ENCODE measurements at places on chromosomes 11 and 22.

- DNase-seq: no peak
Observed at GRCh38 chr11:33861386-33861785, 30.5 kb downstream of the LMO2 start.

DNA sequence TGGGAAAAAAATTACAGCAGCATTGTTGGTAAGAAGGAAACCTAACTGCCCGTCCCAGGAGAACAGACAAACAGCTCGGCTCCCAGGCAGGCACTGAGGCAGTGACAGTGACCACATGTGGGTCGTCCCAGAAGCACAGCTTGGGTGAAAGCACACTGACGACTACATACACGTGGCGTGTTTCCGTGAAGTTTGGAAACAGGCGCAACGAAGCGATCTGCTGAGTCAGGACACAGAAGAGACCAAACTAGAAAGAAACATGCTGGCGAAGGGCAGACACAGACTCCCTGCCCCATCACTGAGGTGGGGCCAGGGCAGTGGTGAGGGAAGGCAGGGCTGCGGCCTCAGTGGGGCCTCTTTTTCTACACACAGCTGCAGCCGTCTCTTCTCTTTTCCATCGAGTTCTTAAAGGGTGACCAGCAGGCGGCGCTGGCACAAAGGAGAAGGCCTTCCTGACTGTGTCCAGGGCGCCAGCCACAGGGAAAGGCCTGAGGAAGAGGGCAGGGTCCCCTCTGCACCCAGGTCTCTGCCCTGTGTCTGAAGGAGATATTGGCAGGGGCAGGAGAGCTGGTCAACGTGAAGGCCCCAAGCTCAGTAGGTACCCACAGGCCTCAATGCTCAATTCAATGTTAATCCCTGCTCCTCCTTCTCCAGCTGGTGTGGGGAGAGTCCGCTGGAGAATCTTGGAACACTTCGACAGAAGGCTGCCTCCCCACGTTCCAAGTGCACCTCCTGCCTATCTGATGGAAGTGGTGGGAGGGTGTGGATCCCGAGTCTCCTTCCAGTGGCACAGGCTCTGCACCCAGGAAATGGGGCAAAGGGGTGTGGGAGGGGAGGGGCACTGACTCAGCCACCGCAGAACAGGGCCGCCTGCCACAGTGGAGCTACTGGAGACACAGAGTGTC lies 19.9 kb downstream of the CARS1 start:
- DNase-seq: no peak

DNA sequence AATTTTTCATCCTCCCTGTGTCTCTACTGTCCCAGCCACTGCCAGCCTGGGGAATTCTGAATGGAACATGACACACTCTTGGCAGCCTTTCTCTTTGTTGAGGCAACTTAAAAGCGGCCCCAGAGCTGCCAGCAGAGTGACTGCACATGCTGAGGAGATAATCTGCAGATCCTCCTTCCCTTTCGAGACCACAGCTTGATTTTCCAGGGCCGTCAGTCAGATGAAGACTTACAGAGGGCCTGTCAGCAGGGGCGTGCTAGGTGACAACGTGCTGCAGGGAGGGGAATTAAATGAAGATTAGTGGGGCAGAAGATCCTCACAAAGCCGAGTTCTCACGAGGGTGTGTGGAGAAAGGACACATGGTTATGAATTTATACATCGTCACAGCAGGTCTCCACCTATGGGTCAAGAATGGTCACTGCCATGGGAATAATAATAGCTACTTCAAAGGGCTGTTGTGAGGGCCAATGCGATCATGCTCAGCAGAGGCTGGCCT lies 193.5 kb upstream of the PITPNB start:
- DNase-seq: no peak

DNA sequence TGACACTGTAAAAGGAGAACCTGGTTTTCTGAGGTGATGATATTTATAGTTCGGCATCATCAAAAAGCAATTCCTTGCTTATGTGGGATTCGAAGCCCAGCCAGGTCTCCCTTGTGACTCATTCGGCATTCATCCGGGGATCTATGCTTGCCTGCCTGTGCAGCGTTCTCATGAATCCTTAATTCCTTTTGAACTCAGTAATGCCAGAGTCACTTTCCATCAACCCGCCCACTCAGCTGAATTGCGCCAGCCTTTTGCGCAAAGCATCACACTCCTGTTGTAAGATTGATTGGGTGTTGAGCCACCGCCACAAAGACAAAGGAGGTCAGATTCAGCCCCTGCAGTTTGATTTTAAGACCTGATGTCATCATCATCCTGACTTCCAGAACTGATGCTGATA lies 128.6 kb downstream of the SLC17A6 start:
- DNase-seq: no peak

DNA sequence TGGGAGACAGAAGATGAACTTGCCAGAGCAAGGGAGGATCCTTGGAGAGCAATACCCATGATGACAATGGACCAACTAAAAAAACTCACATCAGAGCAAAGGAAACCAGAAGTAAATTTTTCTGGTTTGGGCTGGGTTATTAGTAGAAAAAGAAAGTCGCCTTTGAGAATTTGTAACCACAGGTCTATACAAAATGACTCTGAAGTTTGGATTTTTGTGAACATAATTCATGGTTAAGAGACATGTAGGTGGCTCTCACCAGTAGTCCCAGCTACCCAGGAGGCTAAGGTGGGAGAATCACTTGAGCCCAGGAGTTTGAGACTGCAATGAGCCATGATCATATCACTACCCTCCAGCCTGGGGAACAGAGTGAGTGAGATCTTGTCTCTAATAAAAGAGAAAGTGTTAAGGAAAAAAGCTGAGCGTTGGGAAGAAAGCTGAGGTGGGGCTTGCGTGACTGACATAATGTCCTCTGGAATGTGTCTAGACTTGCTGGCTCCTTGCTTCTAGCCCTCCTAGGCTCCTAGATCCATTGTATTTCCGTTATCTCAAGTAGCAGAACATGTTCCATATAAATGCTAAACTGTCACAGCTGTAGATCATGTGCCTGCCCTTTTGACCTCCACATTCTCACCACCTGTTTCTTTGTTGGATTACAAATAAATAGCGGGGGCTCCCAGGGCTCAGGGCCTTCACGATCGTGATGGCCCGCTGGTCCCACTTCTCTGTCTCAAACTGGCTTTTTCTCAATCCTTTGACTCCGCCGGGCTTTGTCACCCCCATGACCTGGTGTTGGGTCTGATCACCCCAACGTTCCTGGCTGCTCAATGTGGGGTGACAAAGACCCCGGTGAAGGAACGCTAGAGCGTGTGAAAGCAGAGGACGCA lies 56.2 kb upstream of the SC5D start:
- no peak for DNase-seq

- DNase-seq: no peak
Observed at GRCh38 chr22:37467391-37467955, 18.7 kb downstream of the MFNG start.

- no peak for DNase-seq
Observed at GRCh38 chr11:1737080-1737757, 13.2 kb downstream of the IFITM10 start.

- DNase-seq: no peak
Observed at GRCh38 chr11:1436468-1437039, 46.8 kb downstream of the BRSK2 start.

DNA sequence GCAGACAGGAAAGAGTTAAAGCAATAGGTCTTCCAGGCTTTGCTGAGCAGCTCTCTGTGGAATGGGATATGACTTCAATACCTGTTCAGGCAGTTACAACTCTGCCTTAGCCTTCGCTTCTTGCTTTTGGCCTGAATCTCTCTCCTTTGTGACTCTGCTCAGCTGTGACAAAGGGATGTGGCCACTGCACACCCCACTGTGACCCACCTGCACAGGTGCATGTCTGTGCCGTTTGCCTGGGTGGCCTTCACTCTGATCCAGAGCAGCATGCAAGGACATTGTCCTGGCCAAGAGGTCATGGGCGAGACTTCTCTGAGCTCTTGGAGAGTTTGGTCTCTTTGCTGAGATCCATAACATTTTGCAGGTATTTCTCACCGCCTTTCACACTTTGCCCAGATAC lies 891.3 kb downstream of the BRD1 start:
- no peak for DNase-seq

DNA sequence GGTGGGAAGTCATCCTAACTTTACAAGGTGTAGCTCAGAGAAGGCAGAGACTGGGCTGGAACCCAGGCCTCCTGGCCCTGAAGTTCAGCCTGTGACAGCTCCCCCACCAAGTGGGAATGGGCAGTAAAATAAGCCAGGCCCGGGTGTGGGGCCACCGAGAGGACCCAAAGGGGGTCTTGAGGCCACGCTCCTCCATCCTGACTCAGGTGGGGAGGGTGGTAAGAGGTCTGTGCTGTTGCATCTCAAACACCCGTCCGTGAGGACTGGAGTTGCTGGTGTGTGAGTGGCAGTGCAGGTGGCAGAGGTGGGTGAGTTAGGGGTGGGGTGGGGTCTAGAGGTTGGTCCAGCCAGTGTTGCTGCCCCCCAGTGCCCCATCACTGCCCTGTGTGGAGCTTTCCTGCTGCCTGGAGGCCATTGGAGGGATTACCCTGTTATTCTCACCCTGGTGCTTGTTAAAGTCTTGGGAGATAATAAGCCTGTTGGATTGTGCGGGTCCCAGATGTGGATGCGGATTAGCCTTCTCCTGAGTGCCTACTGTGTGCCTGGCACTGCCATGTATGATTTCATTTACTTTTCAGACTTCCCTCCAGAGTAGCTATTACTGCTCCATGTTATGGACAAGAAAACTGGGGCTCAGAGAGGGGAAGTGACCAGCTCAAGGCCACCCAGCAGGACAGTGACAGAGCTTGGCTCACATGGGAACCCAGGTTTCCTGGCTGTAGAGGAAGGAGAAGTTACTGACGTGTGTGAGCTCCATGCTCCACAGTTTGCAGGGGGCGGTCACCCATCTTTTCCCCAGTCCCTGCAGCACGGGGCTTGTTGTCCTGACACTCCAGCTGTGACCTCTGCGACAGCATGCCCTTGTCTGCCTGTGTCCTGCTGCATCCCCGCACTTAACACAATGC lies 12.9 kb downstream of the SERPINH1 start:
- no peak for DNase-seq

GRCh38 chr11:28727254-28727653 lies 619.1 kb downstream of the METTL15 start:
- DNase-seq: no peak

DNA sequence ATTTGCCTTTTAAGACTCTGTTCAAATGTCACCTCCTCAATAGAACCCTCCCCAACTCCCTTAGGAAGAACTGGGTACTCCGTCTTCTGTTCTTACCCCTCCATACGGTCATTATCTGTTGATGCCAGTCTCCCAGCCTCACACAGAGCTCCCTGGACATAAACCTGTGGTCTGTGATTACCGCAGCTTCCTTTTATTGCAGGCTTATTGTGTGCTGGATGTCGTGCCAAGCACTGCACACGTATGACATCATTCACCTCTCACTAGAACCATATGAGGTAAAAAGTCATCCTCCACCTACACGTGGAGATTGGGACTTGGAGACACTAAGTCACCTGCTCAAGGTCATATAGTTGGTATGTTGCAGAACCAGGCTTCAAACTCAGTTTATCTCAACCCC lies 15.3 kb downstream of the PTPN5 start:
- DNase-seq: no peak

- DNase-seq: no peak
Observed at GRCh38 chr11:62104816-62105653, 18.8 kb upstream of the INCENP start.

- no peak for DNase-seq
Observed at GRCh38 chr11:539971-540481, 2.7 kb downstream of the LRRC56 start.

DNA sequence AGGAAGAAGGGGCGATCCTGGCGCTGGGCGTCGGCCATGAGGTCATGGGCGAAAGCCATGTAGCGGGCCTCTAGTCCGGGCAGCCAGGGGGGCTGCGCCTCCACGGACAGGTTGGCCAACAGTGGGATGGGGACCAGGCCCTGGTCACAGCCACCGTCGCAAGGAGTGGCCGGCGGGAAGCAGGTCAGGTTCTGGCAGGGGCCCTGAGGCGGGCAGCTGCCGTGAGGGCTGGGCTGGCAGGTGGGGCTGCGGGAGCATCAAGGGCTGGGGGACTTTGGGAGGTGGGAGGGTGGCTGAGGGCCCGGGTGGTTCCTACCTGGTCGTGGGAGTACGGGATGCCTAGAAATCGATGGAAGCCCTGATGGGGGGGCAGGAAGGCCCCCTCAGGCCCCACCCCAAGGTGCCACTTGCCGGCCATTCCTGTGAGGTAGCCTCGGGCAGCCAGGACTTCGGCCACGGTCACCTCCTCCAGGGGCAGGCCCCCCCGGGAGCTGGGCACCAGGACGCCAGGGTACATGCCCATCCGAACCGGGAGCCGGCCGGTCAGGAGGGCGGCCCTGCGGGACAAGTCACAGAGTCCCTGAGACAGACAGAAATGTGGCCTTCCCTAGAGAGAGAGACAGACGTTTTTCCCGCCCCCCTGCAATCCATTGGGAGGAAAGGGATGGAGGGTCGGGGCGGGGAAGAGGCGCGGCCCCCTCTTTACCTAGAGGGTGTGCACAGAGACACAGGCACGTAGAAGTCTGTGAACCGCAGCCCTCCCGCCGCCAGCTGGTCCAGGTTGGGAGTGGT lies 906 bp downstream of the ARSA start:
- DNase-seq: no peak

- DNase-seq: no peak
Observed at GRCh38 chr11:95652002-95652472, 137.5 kb downstream of the FAM76B start.
